Stimulated activated CD8-positive, alpha-beta memory T cell treated with anti-CD3 and anti-CD28 coated beads, Interleukin-12 subunit alpha, Interleukin-12 subunit beta, amount 100 ng/mL, for 1 hour (primary cell): ENCODE measurements at places on chromosomes 6 and 20.

DNA sequence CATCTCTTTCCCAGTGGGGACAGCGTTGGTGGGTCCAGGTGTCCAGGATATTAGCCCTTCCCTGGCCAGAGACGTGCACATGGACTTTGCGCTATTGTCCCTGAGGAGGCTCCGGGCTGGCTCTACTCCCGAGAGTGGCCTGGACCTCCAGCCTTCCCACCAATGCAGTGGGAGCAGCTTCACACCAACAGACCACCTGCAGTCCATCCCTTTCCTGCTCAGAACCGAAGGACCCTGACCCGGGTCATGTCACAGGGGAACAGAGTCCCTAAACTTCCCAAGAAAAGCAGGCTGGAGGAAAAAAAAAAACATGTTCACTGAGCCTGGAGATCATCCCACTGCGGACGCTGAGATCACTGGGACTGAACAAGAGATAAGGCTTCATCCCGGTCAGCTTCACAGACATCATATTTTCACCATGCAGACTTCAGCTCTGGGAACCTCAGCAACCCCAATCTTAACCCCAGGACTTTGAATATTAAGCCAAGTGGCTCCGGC is 18.3 kb downstream of the ZMYND8 start:
- no peak for DNase-seq

DNA sequence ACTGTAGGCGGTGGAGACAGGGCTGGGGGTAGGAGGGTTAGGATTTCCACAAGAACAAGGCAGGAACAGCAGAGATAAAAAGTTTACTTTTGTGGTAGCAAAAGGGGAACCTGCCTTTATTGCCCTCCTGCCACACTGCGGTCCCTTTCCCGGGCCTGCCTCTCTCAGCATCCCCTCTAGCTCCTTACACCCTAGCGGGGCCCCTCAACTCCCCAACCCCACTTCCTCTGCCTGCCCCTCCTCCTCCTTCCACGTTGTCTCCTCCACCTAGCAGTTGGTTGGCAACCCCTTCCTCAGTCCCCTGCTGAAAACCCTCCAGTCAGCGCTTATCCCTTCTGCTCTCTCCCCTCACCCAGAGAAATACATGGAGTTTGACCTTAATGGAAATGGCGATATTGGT is 714 bp downstream of the AIF1 start:
- no peak for DNase-seq

DNA sequence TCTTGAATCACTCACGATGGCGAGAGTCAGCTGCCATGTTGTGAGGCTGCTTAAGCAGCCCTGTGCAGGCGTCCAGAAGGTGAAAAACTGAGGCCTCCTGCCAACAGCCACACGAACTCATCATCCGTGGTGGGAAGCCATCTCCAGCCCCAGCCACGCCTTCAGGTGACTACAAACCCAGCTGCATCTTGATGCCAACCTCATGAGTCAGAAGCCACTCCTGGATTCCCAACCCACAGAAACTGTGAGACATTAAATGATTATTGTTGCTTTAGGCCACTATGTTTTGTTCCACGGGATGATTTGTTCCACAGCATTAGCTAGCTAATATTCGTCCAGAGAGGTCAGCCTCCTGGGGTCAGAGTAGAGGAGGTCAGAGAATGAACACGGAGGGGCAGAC is 80.5 kb downstream of the SNX5 start:
- no peak for DNase-seq

GRCh38 chr6:149960488-149960887 is 3.3 kb upstream of the ULBP1 start:
- DNase-seq, result no peak

- DNase-seq, result no peak
Measured at GRCh38 chr6:95243053-95243452, 334.3 kb upstream of the MANEA start.

- DNase-seq, result no peak
Measured at GRCh38 chr6:152098683-152099082, 291.2 kb downstream of the ESR1 start.

- DNase-seq, result no peak
Measured at GRCh38 chr20:6606651-6607050, 160.8 kb upstream of the BMP2 start.

GRCh38 chr20:34907616-34908469 is 31.4 kb downstream of the ACSS2 start:
- DNase-seq, result no peak

GRCh38 chr6:16654701-16655100 is 106.6 kb downstream of the ATXN1 start:
- no peak for DNase-seq

GRCh38 chr20:2978519-2978918 is 64.9 kb upstream of the GNRH2 start:
- no peak for DNase-seq

DNA sequence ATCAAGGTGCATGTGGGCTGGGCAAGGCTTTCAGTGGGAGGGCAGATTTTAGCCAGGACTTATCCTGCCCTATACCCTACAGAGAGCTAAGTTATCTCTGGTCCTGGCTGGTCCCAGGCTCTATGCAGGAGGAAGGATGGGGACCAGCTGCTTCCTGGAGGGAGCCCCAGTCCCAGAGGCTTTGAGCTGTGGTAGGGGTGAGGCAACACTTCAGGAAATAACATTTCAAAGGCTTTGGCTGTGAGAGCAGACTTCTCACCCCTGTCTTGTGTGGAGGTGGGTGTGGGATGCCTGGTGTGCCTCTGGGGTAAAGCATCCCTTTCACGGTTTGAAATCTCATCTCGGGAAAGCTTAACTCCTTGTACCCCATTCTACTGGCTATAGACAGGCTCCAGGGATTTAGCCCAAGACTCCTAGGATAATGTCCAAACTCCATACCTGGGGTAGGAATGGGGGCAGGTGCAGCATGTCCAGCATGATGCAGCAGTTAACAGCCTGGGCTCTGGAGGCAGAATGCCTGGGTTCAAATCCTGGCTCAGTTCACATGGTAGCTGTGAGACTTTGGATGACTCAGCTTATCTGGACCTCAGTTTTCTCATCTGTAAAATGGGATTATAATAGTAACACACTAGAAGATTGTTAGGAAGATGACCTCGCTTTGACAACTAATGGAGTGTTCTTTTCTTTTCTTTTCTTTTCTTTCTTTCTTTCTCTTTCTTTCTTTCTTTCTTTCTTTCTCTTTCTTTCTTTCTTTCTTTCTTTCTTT is 27.5 kb upstream of the SIRPA start:
- no peak for DNase-seq

DNA sequence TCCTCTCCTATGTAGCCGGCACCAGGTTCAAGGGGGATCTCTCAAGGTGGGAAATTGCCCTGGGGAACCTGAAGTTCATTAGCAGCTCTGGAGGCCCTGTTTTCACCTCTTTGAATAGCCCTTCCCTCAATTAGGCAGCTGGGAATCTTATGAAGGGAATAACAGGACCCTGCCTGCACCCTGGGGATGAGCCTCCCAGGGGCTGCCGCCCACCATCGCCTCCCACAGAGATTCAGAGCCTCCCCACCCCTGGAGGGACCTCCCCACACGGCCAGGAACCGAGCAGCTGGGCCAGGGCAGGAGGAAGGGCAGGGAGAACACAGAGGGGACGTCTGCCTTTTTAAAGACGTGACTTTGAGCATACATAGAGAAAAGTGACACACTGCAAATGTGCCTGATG is 4.6 kb upstream of the EEF1A2 start:
- DNase-seq, result no peak
